ENCODE measurements at places on chromosomes 12 and 14.

DNA sequence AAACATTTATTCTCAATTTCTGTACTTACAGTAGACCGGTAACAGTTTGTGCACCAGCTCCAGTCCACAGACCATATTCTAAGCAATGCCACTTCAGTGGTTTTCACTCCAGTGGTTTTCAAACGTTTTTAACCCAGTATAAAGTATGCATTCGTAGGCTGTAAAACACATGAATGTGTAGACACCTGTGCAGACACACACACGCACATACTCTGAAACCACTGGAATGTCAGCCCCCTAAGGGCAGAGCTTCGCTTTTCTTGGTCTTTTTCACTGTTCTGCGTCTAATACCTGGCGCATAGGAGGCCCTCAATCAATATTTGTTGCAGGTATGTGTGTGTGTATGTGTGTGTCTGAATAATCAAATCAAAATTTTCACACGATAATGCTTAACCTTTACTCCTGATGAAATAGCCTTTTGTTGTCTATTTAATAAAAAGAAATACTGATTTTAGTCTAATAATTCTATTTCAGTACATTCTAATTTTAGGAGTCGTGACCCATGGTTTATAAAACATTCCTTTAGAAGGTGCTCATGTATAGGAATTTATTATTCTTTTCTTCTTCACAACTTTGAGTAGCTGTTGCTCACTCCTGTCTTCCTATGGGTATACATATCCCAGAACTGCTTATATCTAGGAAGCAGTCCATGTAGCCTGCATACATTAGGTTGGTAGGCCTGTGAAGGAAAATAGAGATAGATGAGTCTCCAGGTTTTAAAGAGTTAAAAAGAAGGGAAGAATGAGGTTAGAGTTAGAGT lies 73.6 kb upstream of the REP15 start:
- no peak for DNase-seq

- peak; percentile 32 for DNase-seq
These were observed 1.5 kb downstream of the SPX start for GRCh38 chr12:21527451-21528180.

GRCh38 chr12:1575408-1576401 lies 18.7 kb downstream of the FBXL14 start:
- DNase-seq, result no peak

DNA sequence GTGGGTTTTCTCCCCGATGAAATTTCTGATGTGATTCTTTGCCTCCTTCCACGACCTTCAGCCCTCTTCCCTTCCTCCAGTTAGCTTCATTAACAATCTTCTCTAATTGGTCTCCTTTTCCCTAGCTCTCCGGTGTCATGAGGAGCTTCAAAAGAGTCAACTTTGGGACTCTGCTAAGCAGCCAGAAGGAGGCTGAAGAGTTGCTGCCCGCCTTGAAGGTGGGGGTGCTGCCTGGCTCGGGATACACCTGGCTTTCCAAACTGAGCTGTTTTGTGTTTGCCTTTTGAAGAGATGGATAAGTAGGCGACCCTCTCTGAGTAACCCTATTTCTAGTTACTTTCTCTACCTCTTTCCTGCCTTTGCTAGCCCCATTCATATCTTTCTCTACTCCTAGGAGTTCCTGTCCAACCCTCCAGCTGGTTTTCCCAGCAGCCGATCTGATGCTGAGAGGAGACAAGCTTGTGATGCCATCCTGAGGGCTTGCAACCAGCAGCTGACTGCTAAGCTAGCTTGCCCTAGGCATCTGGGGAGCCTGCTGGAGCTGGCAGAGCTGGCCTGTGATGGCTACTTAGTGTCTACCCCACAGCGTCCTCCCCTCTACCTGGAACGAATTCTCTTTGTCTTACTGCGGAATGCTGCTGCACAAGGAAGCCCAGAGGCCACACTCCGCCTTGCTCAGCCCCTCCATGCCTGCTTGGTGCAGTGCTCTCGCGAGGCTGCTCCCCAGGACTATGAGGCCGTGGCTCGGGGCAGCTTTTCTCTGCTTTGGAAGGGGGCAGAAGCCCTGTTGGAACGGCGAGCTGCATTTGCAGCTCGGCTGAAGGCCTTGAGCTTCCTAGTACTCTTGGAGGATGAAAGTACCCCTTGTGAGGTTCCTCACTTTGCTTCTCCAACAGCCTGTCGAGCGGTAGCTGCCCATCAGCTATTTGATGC lies 797 bp downstream of the ESPL1 start:
- DNase-seq, result no peak

GRCh38 chr14:55973911-55974630 lies 144.1 kb upstream of the PELI2 start:
- no peak for DNase-seq

All from HTR-8/SVneo (cell line).